Activated T-cell treated with anti-CD3 and anti-CD28 coated beads for 1 hour (primary cell): ENCODE measurements at places on chromosomes 2 and 18.

DNA sequence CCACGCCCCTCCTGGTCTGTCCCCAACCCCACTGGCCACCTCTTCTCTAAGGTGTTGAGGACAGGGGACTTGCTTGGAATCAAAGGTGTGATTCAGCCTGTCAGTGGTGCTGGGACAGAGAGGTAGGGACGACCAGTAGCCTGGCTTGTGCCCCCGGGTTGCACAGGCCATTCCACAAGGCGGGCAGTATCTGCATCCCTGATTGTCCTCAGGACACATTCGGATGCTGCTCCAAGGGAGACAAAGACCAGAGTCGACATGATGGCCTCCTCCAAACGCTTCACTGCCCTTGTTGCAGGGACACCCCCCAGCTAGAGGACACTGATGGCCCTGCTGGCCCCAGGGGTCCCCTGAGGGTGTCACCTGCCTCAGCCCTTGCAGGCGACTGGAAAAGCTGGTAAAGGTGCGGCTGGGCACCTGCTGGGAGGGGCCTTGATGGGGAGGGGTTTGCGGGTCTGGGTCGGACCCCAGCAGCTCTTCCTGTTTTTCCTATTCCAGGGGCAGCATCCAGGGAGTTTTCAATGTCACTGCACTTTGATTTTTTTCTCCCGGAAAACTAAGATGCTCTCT lies 98.0 kb downstream of the PTGR3 start:
- no peak for DNase-seq

DNA sequence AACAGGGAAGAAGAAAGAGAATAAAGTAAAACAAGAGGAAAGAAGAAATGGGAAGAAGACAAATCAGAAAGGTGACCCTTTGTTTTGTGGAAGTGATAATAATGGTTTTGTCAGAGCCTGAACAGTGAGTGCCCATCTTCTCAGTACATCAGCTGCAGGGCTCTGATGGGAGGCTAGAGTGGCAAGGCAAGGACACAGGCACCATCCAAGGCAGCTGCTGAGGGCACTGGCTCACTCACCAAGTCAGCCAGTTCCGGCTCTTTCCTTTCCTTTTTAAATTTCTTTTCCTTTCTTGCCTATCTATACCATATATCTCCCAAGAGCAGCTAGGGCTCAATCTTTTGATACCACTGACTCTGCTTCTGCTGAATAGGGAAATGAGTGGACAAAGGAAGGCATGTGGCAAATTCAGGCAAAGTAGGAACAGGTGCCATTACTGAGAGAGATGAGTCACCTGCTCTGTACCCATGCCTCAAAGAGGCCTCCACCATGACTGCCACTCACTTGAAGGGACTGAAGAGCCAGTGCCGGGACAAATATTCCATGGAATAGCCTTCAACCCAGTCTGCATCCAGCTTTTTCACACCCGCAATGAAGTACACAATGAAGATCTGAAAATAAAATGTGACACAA lies 6.2 kb downstream of the GGCX start:
- DNase-seq, result no peak

DNA sequence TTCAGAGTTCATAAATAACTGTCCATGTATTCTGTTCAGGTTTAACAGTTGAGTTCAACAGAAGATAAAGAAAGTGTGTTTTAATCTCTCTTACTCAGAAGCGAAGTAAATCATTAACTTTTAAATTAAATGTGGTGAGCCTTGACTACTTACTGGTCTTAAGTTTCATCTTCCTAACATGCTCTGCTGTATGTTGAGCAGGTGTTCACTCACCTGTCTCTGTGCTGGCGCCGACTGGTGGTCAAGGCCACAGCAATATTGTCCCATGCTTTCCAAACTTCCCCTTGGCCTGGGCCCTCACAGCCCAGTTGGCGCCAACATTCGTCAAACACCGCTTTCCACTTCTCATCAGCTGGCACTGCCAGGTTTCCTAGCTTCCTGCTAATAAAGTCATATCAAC lies 17.0 kb upstream of the MPP4 start:
- DNase-seq, result no peak

GRCh38 chr2:168345601-168346000 lies 98.2 kb upstream of the STK39 start:
- no peak for DNase-seq

GRCh38 chr18:12516049-12516630 lies 108.4 kb downstream of the PRELID3A start:
- DNase-seq, result no peak

GRCh38 chr2:10820978-10821695 lies 8.6 kb upstream of the PDIA6 start:
- no peak for DNase-seq
